ENCODE measurements at places on chromosomes 11 and 22.

DNA sequence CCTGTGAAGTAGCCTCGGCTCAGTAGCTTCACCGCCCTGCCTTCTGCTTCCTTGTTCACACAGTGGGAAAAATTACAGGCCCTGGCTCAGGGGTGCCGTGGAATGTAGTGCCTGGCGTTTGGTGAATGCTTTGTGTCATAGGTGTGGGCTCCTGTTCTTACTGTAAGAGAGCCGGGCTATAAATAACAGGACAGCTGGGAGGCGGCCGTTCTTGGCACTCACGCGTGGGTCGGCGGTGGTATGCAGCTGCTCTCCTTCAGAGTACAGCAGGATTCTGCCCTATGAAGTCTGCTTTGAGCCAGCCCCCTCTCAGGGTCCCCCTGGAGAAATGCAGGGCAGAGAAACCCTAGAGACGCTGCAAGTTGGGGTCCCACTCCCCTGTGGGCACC is 84.2 kb downstream of the CTTN start:
- no peak for DNase-seq

- DNase-seq, result no peak
Measured at GRCh38 chr22:28171115-28171514, 252.1 kb upstream of the PITPNB start.

GRCh38 chr22:38834991-38835390 is 8.8 kb downstream of the NPTXR start:
- DNase-seq, result no peak

DNA sequence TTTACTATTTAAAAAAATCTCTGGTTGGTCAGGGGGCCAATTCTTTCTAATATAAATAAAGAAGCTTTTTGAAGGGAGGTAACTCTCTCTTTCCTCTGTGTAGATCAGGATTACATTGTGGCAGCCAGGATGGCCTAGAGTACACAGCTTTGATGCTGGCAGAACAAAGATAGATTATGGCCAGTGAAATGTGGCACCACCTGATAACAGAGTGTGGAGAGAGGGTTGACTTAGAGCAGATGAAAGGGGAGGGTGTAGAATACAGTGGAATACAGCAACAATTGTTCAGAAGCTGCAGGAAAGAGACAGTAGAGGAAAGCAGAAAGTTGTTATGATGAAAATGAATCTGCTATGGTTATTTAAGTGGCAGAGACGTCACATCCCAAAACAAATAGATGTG is 99.0 kb downstream of the FAR1 start:
- DNase-seq, result no peak

GRCh38 chr11:27381238-27381666 is 18.2 kb upstream of the CCDC34 start:
- no peak for DNase-seq

GRCh38 chr11:34427186-34427805 is 11.4 kb upstream of the CAT start:
- no peak for DNase-seq

DNA sequence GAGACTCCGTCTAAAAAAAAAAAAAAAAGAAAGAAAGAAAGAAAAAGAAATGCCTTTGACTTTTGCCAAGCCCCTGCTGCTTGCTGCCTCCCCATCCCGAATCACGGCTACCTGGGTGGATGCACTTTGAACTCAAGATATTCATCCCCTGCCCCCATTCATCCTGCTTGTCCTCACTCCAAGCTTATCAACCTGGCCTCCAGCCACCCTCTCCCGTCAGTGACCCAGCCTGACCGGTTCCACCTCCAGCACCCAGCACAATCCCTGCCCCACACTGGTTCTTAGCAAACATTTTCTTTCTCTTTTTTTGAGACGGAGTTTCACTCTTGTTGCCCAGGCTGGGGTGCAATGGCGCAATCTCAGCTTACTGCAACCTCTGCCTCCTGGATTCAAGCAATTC is 44.4 kb downstream of the CYTH4 start:
- no peak for DNase-seq

GRCh38 chr11:109362059-109362458 is 59.9 kb upstream of the C11orf87 start:
- DNase-seq, result no peak

Measured in NCI-H2227 treated with DMSO at 0.1 percent for 48 hours (cell line).